ENCODE measurements at places on chromosomes 13 and 19. TPM values are rescaled to one million over a fixed set of nuclear protein-coding genes. Genes with fewer than 3 reads are reported as not detected.

GRCh38 chr13:79810669-79811068 is 329.7 kb downstream of the NDFIP2 start:
- no peak overlapping the region for H3K4me3 ChIP-seq
- no peak overlapping the region for H3K27ac ChIP-seq
- no peaks in the 10 kb centered on the region for H3K4me1 ChIP-seq
- no peaks in the 10 kb centered on the region for H3K36me3 ChIP-seq

DNA sequence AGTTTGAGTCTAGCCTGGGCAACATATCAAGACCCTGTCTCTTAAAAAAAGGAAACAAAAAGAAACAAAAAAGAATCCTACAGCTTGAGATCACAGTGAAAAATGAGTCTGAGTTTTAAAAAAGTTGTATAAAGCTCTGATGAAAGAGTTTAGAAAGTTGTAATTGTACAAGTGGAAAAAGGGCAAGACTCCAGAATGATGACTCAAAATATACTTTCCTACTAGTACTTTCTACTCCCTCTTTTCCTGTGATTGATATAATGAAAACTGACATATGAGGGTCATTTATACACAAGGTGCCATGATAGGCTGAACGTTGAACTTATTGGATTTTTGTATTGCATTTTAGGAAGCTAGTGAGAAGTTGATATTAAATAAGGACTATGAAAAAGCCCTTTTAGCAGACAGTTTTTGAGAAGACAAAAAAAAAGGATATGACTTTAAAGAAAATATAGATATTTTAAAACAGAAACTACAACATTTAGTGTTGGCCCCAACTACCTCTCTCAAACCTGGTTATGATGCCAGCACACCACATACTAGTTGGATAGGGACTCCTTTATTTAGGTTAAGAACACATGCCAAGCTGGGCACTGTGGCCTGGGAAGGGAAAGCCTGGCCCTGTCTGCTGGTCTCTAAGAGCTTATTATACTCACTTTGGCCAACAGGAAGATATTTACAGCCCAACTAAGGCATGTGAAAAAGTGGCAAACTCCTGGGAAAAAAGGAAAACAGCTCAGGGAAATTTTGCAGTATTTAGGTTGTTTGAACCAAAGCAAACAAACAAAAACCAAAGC is 116.6 kb downstream of the KL start:
- no peak overlapping the region for H3K27ac ChIP-seq
- H3K4me1 ChIP-seq, result no peaks in the 10 kb centered on the region
- no peaks in the 10 kb centered on the region for H3K36me3 ChIP-seq
- no peak overlapping the region for H3K4me3 ChIP-seq
- no peaks in the 10 kb centered on the region for H3K27me3 ChIP-seq

- no peaks in the 10 kb centered on the region for H3K36me3 ChIP-seq
- no peak for DNase-seq
- H3K4me3 ChIP-seq, result no peak overlapping the region
- no peaks in the 10 kb centered on the region for H3K4me1 ChIP-seq
- H3K27ac ChIP-seq, result no peak overlapping the region
Measured at GRCh38 chr13:44157606-44158005, 216.0 kb upstream of the SERP2 start.

- no peaks in the 10 kb centered on the region for H3K4me1 ChIP-seq
- no peak for DNase-seq
- H3K4me3 ChIP-seq, result no peak overlapping the region
- H3K27ac ChIP-seq, result no peak overlapping the region
- H3K27me3 ChIP-seq, result no peaks in the 10 kb centered on the region
Measured at GRCh38 chr13:43830497-43830881, 43.7 kb upstream of the ENOX1 start.

DNA sequence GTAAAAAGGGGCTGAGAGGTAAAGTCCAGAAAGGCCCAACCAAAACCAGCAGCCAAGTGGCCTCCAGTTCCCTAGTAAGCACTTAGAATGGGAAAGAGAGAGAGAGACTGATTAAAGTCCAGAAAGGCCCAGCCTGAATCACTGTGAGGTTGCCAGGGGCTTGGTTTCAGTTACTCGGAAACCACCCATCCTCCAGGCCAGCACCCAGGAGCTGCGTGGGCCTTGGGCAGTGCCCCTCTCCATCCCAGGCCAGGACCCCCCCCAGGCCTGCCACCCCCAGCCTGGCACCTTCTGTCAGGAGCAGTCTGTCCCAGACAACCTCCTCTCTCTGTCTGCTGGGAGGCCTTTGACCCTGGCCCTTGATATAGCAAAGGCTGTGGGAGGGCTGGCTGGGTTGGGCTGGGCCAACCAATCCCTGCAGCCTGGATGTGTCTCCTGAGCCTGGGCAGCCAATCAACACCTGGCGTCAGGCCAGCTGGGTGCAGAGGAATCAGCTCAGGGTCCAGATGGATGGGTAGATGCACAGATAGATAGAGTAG is at the start of gene CYP4F2:
CYP4F2 (minus strand) TSS at position 337 of the 539 bp plus-strand sequence. CDS start 463 bp downstream, outside the sequence.
- no peak within 1 kb of the TSS for H3K27ac ChIP-seq
- no peak within 1 kb of the TSS for H3K4me3 ChIP-seq
- no peaks in the 10 kb centered on the region for H3K27me3 ChIP-seq
- no peaks in the 10 kb centered on the region for H3K36me3 ChIP-seq
- no peak for DNase-seq
- no peaks in the 10 kb centered on the region for H3K4me1 ChIP-seq

Gene IGFL1
- total RNA-seq, result not detected
